ENCODE measurements at places on chromosomes 5 and 9.

- H3K4me1 ChIP-seq = no peaks in the 10 kb centered on the region
- no peak for DNase-seq
- H3K27ac ChIP-seq = no peak overlapping the region
- peaks cover 1% of the 10 kb centered on the region for H3K36me3 ChIP-seq
- peaks cover 57% of the 10 kb centered on the region for H3K27me3 ChIP-seq
These were observed 73.7 kb downstream of the PDE4D start for GRCh38 chr5:59819806-59820205.

- no peak overlapping the region for H3K27ac ChIP-seq
- peaks cover 2% of the 10 kb centered on the region for H3K36me3 ChIP-seq
- H3K4me1 ChIP-seq = no peaks in the 10 kb centered on the region
- no peaks in the 10 kb centered on the region for H3K27me3 ChIP-seq
- DNase-seq = no peak
These were observed 258.4 kb upstream of the TAS2R1 start for GRCh38 chr5:9888501-9888901.

DNA sequence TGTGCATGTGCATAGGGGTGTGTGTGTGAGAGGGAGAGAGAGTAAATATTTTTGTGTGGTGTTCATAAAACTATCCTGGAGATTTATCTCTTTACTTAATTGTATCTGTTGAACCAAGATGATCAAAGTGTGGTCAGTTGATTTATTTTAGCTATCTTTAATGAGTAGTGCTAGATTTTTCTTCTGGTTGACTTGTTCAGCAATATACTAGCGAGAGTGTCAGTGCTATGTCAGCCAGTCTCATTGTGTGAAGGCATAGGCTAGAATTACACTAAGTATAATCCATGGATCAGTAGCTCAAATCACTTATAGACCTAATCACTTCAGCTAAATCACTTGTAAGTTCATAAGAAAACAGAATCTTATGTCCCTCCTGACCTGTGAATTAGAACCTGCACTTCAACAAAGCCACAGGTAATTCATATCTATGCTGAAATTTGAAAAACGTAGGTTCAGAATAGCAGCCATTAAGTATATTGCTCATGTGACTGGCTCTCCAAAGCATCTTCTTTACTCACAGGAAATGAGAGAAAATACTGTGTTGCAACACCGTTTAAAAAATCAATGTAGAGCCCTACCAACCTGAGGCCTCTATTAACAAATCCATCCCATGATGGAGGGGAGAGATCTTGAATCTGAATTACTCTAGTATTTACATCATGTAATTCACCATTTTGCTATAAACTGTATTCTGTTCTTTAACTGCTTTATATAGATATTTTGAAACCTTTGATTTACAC is 203.1 kb upstream of the ACTBL2 start:
- H3K36me3 ChIP-seq = no peaks in the 10 kb centered on the region
- no peak for DNase-seq
- H3K27me3 ChIP-seq = no peaks in the 10 kb centered on the region
- H3K4me3 ChIP-seq = no peak overlapping the region
- no peak overlapping the region for H3K27ac ChIP-seq
- H3K4me1 ChIP-seq = no peaks in the 10 kb centered on the region

- no peak overlapping the region for H3K27ac ChIP-seq
- DNase-seq = no peak
- no peaks in the 10 kb centered on the region for H3K4me1 ChIP-seq
- H3K27me3 ChIP-seq = peaks cover 23% of the 10 kb centered on the region
These were observed 25.3 kb upstream of the SPATA31E1 start for GRCh38 chr9:87857141-87857947.

- H3K4me1 ChIP-seq = no peaks in the 10 kb centered on the region
- peaks cover 1% of the 10 kb centered on the region for H3K36me3 ChIP-seq
- DNase-seq = no peak
- H3K4me3 ChIP-seq = no peak overlapping the region
These were observed 107.3 kb downstream of the OR2K2 start for GRCh38 chr9:111222757-111223156.

DNA sequence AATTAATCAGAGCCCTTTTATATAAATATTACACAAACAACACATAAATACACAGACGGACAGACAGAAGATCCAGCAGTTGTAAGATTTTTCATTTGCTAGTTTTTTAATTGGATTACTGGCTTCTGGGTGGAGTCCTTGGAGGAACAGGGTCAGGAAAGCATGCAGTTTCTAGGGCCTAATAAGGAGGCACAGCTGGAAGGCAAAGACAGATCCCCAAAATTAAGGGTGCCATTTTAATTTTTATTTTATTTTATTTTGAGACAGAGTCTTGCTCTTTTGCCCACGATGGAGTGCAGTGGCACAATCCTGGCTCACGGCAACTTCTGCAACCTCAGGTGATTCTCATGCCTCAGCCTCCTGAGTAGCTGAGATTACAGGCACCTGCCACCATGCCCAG is 49.5 kb downstream of the PTGS1 start:
- no peak overlapping the region for H3K4me3 ChIP-seq
- H3K36me3 ChIP-seq = no peaks in the 10 kb centered on the region
- H3K27me3 ChIP-seq = peaks cover 67% of the 10 kb centered on the region

- no peak for DNase-seq
- no peaks in the 10 kb centered on the region for H3K36me3 ChIP-seq
These were observed 144.9 kb upstream of the CDH6 start for GRCh38 chr5:31048282-31049270.

DNA sequence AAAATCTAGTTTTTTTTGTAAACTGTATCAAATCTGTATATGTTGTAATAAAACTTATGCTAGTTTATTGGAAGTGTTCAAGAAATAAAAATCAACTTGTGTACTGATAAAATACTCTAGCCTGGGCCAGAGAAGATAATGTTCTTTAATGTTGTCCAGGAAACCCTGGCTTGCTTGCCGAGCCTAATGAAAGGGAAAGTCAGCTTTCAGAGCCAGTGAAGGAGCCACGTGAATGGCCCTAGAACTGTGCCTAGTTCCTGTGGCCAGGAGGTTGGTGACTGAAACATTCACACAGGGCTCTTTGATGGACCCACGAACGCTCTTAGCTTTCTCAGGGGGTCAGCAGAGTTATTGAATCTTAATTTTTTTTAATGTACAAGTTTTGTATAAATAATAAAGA is 24.3 kb downstream of the HMGCR start:
- H3K4me1 ChIP-seq = no peaks in the 10 kb centered on the region
- H3K27me3 ChIP-seq = no peaks in the 10 kb centered on the region
- DNase-seq = no peak
- H3K27ac ChIP-seq = no peak overlapping the region
- H3K36me3 ChIP-seq = peaks cover 39% of the 10 kb centered on the region
- no peak overlapping the region for H3K4me3 ChIP-seq

- peaks cover 2% of the 10 kb centered on the region for H3K36me3 ChIP-seq
- H3K4me1 ChIP-seq = no peaks in the 10 kb centered on the region
- H3K27ac ChIP-seq = no peak overlapping the region
- H3K4me3 ChIP-seq = no peak overlapping the region
- no peaks in the 10 kb centered on the region for H3K27me3 ChIP-seq
- no peak for DNase-seq
These were observed 38.9 kb downstream of the CDH6 start for GRCh38 chr5:31232273-31232888.

- H3K27ac ChIP-seq = no peak overlapping the region
- H3K4me1 ChIP-seq = no peaks in the 10 kb centered on the region
- no peak overlapping the region for H3K4me3 ChIP-seq
These were observed 769.3 kb downstream of the TLR4 start for GRCh38 chr9:118473521-118473920.

GRCh38 chr9:89839449-89839848 is 234.6 kb downstream of the GADD45G start:
- H3K27me3 ChIP-seq = peaks cover 49% of the 10 kb centered on the region
- no peaks in the 10 kb centered on the region for H3K36me3 ChIP-seq
- no peak for DNase-seq
- no peaks in the 10 kb centered on the region for H3K4me1 ChIP-seq

DNA sequence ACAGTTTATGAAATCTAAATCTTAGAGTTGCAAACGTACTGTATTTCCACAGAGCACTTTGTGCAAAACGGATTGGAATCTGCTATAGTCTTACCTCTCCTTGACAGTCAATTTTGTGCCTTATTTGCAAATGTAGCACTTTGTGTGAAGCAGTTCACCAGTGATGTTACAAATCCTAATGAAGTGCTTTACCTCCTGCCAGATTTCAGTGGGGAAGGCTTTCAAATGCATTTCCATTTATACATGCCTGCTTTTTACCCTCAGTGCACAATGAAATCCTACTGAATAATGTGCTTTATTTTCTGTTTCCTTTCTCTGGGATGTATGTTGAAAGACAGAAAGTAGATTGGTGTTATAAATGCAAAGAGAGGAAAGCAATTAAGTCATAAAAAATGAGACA is 2141.6 kb upstream of the C9orf72 start:
- H3K4me1 ChIP-seq = no peaks in the 10 kb centered on the region
- DNase-seq = no peak
- H3K36me3 ChIP-seq = peaks cover 3% of the 10 kb centered on the region
- no peak overlapping the region for H3K4me3 ChIP-seq

- no peaks in the 10 kb centered on the region for H3K27me3 ChIP-seq
- no peak overlapping the region for H3K4me3 ChIP-seq
- peaks cover 4% of the 10 kb centered on the region for H3K36me3 ChIP-seq
- H3K27ac ChIP-seq = no peak overlapping the region
- H3K4me1 ChIP-seq = peaks cover 32% of the 10 kb centered on the region
These were observed 22.3 kb downstream of the TTC33 start for GRCh38 chr5:40733434-40733833.

DNA sequence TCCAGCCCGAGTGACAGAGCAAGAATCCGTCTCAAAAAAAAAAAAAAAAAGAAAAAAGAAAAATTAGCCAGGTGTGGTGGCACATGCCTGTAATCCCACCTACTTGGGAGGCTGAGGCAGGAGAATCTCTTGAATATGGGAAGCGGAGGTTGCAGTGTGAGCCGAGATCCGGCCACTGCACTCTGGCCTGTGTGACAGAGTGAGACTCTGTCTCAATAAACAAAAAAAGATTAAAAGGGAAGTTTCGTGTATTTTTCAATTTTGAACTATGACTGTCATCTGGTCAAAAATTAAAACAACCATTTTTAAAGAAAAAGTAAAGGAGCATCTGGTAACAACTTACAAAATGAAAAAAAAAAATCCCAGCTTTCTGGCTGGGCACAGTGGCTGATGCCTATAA is 36.3 kb upstream of the PLIN2 start:
- no peak overlapping the region for H3K27ac ChIP-seq
- no peak for DNase-seq

- no peak overlapping the region for H3K27ac ChIP-seq
- H3K4me3 ChIP-seq = no peak overlapping the region
- H3K27me3 ChIP-seq = no peaks in the 10 kb centered on the region
These were observed 214.3 kb upstream of the GRIA1 start for GRCh38 chr5:153276151-153276550.

DNA sequence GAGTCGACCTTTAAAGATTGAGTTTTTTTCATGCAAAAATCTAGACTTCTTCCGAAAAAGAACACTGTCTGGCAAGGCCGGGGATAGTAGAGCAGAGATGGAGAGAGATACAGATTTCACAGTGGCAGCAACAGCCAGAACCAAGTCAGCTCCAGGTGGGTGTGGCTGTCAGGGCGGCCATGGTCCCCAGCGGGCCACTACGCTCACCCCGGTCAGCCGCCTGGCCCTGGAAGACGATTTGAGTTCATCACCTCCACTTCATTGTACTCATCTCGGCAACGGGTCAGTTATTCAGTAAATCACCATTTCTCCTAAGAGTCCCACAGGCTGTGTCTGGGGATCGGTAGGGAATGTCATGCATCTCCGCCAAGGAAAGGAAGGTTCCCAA is 53.0 kb downstream of the ZNF354C start:
- DNase-seq = no peak
- peaks cover 1% of the 10 kb centered on the region for H3K36me3 ChIP-seq
- no peak overlapping the region for H3K27ac ChIP-seq

- peaks cover 1% of the 10 kb centered on the region for H3K36me3 ChIP-seq
- no peak overlapping the region for H3K4me3 ChIP-seq
- peaks cover 26% of the 10 kb centered on the region for H3K27me3 ChIP-seq
- DNase-seq = no peak
- H3K4me1 ChIP-seq = no peaks in the 10 kb centered on the region
- H3K27ac ChIP-seq = no peak overlapping the region
These were observed 39.6 kb upstream of the CSNK1G3 start for GRCh38 chr5:123472150-123472924.

GRCh38 chr9:108282872-108283271 is 572.9 kb downstream of the ACTL7B start:
- no peaks in the 10 kb centered on the region for H3K36me3 ChIP-seq
- no peak overlapping the region for H3K4me3 ChIP-seq
- H3K27ac ChIP-seq = no peak overlapping the region
- no peak for DNase-seq
- H3K4me1 ChIP-seq = no peaks in the 10 kb centered on the region

GRCh38 chr5:179376701-179377420 is 31.6 kb upstream of the ADAMTS2 start:
- no peak for DNase-seq
- no peak overlapping the region for H3K4me3 ChIP-seq
- no peaks in the 10 kb centered on the region for H3K27me3 ChIP-seq
- H3K36me3 ChIP-seq = no peaks in the 10 kb centered on the region

- peaks cover 2% of the 10 kb centered on the region for H3K36me3 ChIP-seq
- no peaks in the 10 kb centered on the region for H3K4me1 ChIP-seq
- H3K27me3 ChIP-seq = no peaks in the 10 kb centered on the region
- DNase-seq = no peak
- no peak overlapping the region for H3K4me3 ChIP-seq
- H3K27ac ChIP-seq = no peak overlapping the region
These were observed 421.9 kb upstream of the FTMT start for GRCh38 chr5:121429761-121430160.

DNA sequence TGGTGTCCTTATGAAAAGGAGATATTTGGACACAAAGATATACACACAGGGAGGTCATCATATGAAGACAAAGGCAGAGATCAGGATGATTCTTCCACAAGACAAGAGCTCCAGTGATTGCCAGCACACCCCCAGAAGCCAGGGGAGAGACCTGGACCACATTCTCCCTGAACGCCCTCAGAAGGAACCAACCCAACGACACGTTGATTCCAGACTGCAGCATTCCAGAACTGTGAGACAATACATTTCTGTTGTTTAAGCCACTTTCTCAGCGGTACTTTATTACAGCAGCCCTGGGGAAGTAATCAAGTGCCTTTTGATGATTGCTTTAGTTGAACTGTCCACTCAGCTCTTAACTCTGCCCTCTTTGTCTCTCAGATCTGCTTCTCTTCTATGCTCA is 285.5 kb upstream of the SMARCA2 start:
- H3K4me1 ChIP-seq = no peaks in the 10 kb centered on the region
- H3K27ac ChIP-seq = no peak overlapping the region
- no peak for DNase-seq
- no peaks in the 10 kb centered on the region for H3K36me3 ChIP-seq
- peaks cover 48% of the 10 kb centered on the region for H3K27me3 ChIP-seq

DNA sequence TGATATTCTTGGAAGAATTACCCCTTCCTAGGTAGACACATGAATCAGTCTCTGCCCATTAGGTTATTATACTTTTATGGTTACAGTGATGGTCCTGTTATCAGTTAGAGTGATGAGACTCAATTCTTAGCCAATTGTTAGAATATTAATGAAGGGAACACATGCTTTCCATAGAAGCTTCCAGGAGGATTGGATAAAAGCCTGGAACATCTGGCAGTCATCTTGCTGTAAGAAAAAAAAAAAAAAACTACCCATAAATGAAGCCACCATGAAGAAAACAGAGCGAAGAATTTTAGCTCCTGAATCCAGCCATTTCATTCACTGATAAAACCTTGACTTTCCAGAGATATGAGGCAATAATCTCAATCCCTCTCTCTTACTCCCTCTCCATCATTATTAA is 262.5 kb upstream of the GRIN3A start:
- H3K36me3 ChIP-seq = no peaks in the 10 kb centered on the region
- no peaks in the 10 kb centered on the region for H3K4me1 ChIP-seq
- no peak overlapping the region for H3K27ac ChIP-seq

GRCh38 chr9:132037458-132037857 is 42.2 kb downstream of the MED27 start:
- H3K4me1 ChIP-seq = peaks cover 64% of the 10 kb centered on the region
- no peak for DNase-seq
- peaks cover 3% of the 10 kb centered on the region for H3K36me3 ChIP-seq
- no peak overlapping the region for H3K27ac ChIP-seq

Data from central memory CD8-positive, alpha-beta T cell (primary cell).